Bone marrow (tissue), 2 donors: ENCODE measurements at places on chromosomes 6 and 20.

DNA sequence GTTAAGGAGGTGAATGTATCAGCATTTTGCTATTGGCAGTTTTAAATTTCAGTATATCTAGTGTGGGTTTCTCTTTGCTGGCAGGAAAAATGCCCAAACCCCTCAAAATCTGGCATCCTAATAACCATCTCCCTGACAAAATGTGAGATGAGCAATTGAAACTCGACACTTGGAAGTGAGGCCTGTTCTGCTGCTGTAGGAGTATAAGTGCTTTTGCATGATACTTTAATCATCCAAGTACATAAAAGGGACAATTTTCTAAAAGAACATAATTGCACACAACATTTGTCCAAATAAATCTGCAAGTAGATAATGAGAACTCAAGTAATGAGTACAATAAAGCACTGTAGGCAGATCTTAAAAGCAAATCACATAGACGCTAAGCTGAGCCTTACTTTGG, 36.5 kb downstream of the LAMP5 start:
- DNase-seq = no peak

DNA sequence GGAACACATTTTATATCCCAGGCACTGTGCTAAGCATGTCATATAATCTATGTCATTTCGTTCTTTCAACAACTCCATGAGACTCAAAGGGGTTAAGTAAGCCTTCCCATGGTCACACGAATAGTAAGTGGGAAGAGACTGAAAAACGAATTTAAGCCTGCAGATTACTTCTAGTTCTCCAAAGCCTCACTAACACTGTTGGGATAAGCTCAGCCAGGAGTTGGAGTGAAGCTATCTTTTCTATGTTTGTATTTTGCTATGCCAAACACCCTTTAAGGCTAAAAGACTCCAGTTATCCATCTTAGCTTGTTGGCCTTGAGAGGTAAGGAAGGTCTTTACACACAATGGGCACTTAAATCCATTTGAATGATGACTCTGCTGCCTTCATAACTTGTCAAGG, 148.1 kb upstream of the UST start:
- DNase-seq = no peak

GRCh38 chr6:31723245-31723979, at the start of gene MPIG6B:
TSS of gene MPIG6B (plus strand) at chr6:31723373. CDS start at chr6:31723384, 11 bp downstream.
- DNase-seq = no peak

DNA sequence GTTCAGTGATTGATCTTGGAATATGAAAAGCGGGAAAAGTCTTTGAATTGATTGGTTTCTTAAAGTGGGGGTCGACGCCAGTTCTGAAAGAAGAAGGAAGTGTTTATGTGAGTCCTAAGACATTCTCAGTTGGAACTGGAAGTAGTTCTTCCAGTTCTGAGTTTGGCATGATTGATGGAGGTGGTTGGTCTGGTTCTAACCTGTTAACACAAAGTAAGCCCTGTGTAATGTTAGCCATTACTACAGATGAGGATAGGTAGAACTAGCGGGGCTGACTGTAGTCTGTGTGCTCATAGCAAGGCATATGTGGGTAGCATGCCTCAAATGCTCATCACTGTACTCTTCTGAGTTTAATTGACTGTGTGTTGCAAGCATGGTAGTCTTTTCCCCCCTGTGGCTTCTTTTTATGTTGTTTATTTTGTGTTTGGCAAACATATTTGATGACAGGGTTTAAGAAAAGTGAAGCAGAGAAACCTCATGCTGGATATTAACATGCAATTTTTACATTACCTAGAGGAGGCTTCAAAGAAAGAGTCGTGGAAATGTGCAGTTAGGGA, 24.9 kb downstream of the CITED2 start:
- DNase-seq = no peak

DNA sequence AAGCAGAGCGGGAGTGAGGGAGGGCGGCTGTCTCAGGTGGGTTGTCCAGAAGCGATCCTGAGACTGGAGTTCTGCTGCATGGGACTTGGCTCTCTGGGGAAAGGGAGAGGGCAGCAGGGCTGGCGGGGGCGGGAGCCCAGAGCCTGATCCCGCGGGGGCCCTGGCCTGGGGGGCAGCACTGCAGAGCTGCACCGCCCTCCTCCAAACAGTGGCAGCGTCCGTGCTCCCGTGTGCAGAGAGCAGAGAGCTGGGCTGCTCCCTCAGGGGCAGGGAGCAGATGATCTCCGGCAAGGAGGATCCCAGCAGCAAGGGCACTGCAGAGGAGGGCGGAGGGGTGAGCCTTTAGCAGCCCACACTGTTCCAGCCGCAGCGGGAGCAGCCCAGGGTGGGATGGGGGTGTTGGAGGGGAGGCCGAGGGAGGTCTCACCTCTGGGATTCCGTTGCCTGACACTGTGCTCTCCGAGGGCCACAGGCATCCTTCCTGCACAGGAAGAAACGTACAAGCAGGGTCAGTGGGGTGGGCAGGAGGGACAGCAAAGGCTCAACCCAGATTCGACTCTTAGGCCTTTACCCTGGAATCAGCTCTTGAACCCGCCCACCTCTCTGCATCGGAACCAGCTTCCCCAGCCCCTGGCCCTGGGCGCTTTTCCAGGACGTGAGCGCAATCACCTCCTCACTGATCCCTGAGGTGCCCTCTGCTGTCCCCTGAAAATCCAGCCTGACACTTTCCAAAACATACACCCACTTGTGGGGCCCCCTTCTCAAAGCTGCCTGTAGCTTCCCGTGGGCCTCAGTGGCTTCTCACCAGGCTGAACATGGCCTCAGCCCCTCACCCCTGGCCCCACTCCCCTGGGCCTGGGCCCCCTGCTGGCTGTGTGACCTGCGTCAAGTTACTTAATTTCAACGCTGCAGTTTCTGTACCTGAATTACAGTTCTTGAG, 32.6 kb upstream of the ZBP1 start:
- DNase-seq = no peak

- no peak for DNase-seq
Observed at GRCh38 chr20:36478137-36478905, 63.0 kb upstream of the MYL9 start.

DNA sequence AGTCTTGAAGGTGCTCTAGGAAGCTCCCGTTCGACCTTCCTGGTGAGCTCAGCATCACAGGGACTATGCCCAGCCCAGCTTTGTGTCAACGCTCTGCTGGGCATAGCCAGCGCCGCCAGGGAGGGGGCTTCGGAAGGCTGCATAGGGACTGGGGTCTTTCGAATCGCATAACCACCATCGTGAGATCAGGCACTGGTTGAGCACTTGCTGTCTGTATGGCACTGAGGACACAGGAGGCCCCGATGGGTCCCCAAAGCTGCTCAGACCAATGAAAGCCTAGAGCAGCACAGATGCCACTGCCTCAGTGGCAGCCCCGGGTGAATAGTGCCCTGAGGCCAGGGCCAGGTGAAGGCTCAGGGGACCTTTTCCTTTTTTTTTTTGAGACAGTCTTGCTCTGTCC, 96.7 kb downstream of the TAF4 start:
- DNase-seq = no peak

GRCh38 chr6:132065556-132065955, 114.4 kb upstream of the CCN2 start:
- DNase-seq = no peak

DNA sequence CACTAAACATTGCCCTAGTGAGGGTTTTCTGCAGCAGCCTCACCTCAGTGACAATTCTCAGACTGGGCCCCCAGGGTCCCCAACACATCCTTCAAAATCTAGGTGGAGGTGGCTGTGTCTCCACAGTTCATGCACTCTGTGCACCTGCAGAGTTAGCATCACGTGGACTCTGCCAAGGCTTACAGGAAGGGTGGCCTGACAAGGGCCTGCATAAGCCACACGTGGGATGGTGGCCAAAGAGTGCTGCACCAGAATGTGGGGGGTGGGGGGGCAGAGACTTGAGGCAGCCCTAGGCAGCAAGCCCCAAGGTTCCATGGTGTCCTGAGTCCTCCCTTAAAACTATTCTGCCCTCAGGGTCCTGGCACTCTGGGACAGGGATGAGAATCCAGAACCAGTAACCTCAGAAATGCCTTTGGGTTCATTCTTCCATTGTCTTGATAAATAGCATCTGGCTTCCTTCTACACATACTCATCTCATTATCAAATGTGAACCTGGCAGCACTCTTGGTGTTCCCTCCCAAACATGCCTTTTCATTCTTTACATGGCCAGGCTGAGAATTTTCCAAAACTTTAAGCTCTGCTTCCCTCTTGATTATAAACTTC, 1.6 kb upstream of the SERPINB1 start:
- no peak for DNase-seq

GRCh38 chr6:74899416-74899815, 306.4 kb downstream of the COL12A1 start:
- no peak for DNase-seq
